ENCODE measurements at places on chromosomes 2 and 18. TPM values are rescaled to one million over a fixed set of nuclear protein-coding genes. Genes with fewer than 3 reads are reported as not detected.

- peak; percentile 21 for DNase-seq
Observed at GRCh38 chr2:217468042-217468830, 534.6 kb downstream of the TNS1 start.

DNA sequence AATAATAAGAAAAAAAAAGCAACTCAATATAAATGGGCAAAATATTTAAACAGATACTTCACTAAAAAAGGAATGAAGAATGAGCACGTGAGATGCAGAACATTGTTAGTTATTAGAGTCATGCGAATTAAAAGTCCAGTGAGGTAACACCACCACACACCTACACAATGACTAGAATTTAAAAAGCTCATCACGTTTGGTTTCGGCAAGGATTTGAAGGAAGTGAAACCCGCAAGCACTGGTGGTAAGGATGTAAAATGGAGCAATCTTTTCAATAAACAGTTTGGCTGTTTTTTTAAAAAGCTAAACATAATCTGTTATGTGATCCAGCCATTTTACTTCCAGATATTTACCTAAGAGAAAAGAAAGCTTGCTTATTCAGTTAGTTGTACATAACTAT lies 1181.6 kb upstream of the CELF4 start:
- DNase-seq, result no peak

GRCh38 chr2:228374741-228375140 lies 193.3 kb upstream of the SPHKAP start:
- no peak for DNase-seq

- DNase-seq, result no peak
Observed at GRCh38 chr2:124178719-124179118, 153.6 kb downstream of the CNTNAP5 start.

DNA sequence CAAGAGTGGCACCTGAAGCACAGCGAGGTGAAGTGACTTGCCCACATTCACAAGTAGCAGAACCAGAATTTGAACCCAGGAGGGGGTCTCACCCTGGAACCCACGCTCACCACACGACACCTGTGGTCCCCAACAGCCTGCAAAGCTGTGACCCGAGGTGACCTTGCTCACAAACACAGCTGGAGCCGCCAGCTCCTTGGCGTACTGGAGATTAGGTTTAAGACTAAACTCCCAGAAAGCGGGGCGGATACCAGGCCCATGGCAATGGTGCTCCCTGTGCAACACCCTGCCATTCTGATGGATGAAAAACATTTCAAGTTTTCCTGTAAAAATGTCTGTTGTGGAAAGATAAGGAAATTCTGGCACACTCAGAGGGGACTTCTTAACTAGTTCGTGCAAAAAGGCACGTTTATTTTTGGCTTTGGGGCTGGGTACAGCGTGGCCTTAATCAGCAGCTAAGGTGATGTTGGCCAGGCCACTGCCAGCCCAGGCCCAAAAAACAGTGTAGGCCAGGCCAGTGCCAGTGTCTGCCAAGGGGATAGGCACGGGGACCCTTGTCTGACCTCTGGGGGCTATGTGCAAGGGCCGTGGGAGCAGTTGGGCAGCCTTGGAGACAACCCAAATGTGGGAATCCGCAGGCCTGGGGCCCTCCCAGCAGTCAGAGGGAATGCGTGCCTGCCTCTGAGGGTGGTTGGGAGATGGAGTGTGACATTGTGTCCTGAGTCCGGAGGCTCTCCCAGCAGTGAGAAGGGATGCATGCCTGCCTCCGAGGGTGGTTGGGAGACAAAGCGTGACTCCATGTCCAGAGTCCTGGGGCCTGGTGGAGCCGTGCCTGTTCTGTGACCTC lies 185.0 kb upstream of the HS6ST1 start:
- no peak for DNase-seq

The CHST10 gene
- total RNA-seq, result 13.7 TPM

The MC5R gene
- not detected for total RNA-seq

The FSHR gene
- total RNA-seq, result not detected

The EFEMP1 gene
- total RNA-seq, result 128 TPM

Data from M059J (cell line).